Cerebellum (tissue), 4 donors: ENCODE measurements at places on chromosomes 13 and 19. TPM values are rescaled to one million over a fixed set of nuclear protein-coding genes. Genes with fewer than 3 reads are reported as not detected.
A peak's percentile ranks its signal among the peaks of the same experiment; 100 is the strongest.

DNA sequence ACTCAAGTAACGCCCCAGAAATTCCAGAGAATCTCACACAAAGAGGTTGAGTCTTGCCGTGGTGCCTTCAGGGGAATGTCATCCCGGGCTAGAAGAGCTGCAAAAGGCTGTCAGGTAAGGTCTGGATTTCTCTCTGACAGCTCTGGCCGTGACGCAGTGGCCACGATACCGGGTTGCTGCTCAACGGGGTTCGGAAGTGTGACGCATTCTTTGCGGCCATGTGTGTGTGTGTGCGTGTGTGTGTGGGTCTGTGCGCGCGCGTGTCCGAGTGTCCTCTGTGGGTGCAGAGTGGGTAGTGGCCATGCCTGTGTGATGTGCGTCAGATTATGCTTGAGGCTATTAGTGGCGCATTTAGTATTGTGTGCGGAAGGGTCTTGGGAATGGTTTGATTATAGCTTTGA lies 306 bp downstream of the ZNF540 start:
- peak; percentile 61 for DNase-seq

GRCh38 chr13:99041788-99042187 lies 63.9 kb upstream of the DOCK9 start:
- no peak for DNase-seq

- no peak for DNase-seq
Observed at GRCh38 chr13:40589285-40590109, 76.9 kb downstream of the FOXO1 start.

DNA sequence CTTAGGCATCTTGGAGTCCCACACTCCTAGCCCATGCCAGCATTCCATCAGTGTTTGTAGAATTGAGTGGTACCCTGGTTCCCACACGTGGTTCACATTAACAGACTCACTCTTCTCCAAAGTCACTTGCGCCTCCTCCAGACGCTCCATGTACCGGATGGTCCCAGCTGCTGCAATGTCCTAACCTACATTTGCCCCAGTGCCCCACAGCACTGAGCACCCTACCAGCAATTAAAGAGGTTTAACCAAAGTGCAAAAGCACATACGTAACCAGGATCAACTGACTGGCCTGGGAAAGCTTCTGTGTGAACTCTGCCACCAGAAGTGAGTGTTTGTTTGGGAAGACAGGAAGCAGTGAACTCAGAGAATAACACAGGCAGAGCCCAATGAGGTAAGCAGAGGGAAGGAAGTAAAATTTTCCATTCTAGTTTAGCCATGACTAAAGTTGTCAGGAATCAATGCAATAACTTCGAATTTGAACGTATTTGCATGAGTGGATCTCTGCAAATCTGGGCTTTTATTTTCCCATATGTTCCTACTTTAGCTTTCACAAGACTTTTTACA lies 7.3 kb upstream of the MEDAG start:
- no peak for DNase-seq

GRCh38 chr19:9986787-9987281 lies 23.5 kb downstream of the COL5A3 start:
- peak; percentile 19 for DNase-seq

DNA sequence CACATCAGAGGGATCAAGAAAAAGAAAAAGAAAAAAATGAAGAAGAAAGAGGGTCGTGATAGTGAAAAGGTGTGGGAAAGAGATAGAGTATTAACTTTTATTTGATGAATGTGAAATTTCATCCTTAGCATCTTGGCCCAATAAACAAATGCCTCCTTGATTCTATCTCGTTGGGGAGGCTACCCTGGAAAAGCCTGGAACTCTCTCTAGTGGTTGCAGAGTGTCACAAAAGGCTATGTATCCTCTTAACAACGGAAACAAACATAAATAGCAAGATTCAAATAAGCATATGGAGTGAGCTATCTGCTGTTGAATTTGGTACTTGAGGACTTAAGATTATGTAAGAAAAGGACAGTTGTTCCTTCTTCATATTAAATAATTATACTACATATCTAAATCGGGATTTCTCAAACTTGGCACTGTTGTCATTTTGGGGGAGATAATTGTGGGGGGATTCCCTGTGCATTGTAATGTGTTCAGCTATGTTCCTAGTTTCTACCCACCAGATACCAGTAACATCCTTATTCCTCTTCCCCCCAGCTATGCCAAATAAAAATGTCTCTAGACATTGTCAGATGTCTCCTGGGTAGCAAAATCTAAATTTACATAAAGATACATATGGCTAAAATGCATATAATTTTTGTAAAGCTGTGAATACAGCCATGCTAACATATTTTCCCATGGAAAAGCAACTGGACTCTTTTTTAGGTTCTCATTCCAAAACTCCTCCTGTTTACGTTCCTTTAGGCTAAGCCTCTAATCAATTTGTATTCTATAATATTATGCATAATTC lies 557.2 kb downstream of the DCT start:
- DNase-seq: no peak

GRCh38 chr19:45245334-45245787 lies at the start of gene EXOC3L2:
Gene EXOC3L2, minus strand, starts transcription at chr19:45245407. Its CDS starts 6,362 bp downstream, at chr19:45239045.
- DNase-seq: no peak

- DNase-seq: no peak
Observed at GRCh38 chr13:32905864-32906180, 110.4 kb upstream of the KL start.

- peak; percentile 50 for DNase-seq
Observed at GRCh38 chr19:33796164-33796875, at the start of gene KCTD15. Gene KCTD15, plus strand, starts transcription at chr19:33796870. Its CDS starts 3,585 bp downstream, at chr19:33800455.

DNA sequence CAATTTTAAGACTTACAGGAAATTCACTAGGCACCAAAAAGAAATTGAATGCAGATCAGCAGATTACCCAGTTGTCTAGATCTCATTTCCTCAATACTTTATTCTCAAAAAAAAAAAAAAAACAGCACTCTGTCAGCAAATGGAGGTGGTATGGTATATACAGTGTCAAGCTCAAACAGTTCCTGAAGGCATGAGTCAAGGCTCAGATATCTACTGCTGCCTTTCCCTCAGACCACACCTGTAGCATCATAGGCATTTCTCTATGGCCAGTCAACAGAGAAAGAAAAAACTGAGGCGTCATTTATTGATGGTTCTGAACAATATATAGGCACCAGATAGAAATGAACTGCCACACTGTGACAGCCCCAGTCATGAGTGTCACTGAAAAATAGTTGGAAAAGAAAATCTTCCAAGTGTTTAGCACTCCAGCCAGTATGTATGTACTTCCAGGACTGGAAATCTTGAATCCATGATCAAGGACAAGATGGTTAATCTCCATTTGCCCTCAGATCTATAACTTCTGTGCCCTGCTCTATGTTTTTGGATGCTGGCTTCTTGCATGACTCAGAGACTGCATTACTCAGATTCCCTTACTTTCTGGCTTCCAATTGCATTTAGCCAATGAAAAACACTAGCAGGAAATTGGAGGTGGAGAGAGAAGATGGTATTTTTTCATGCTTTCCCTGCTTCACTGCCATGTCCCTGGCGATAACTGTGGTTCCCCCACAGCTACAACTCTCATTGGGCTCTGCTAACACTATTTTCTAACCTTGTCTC lies 8.4 kb upstream of the COG3 start:
- no peak for DNase-seq

GRCh38 chr19:39190768-39191167 lies 6.0 kb upstream of the NCCRP1 start:
- DNase-seq: no peak

TEKTIP1 gene
- 0.54 TPM for total RNA-seq

ZNF358 gene
- 10.8 TPM for total RNA-seq

TYROBP gene
- total RNA-seq: 3.1 TPM

HSPH1 gene
- total RNA-seq: 74.1 TPM

ETHE1 gene
- total RNA-seq: 15.5 TPM
